ENCODE measurements at places on chromosomes 6 and 20.

- DNase-seq, result no peak
Measured at GRCh38 chr6:2636672-2637071, 114.0 kb downstream of the MYLK4 start.

DNA sequence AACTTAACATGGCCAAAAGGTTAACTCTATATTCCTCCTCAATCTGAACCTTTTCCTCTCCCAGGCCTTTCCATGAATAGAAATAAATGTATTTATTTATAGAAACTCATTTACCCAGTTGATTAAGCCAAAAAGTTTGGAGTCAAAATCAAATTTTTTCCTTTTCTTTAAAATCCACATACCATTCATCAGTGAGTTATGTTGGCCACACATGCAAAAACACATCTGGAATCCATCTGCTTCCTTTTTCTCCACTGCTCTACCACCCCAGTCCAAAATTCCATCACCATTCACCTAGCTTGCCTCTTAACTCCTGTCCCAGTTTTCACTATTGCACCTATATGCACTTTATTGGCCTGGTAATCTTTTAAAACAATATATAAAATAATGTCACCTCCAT lies 62.4 kb upstream of the TMEM200A start:
- DNase-seq, result no peak

DNA sequence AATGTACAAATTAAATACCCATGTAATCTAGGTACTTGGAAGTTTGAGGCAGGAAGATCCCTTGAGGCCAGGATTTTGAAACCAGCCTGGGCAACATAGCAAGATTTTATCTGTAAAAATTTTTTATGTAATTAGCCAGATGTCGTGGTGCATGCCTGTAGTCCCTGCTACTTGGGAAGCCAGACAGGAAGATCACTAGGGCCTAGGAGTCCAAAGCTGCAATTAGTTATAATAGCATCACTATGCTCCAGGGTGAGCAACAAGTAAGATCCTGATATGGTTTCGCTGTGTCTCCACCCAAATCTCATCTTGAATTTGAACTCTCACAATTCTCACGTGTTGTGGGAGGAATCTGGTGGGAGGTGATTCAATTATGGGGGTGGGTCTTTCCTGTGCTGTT lies 535.8 kb downstream of the TENT5A start:
- DNase-seq, result no peak

DNA sequence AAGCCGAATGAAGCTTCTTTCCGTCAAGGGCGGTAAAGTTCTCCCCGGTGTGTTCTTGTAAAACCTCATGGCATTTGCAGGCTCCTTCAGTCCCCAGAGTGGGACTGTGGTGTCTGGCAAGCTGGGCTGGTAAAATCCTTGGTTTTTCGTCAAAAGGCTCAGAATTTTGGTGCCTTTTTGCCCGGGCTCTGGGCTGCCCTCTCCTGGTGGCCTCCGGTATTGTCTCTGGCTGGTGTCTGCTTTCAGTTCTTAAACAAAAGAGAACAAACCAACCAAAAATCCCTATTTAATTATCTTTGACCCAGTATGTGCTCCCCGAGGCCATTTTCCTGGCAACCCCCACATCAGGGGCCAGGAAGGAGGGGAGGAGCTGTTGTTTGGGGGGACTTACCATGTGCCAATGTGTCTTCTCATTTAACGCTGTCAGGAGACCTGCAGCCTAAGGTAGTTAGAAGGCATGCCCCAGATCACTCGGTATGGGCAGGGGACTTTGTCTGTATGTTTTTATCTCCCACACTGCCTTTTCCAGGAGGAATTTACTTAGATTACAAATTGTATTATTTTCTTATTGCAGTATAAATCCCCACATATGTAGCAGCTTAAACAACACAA lies 11.1 kb downstream of the CDH4 start:
- no peak for DNase-seq

DNA sequence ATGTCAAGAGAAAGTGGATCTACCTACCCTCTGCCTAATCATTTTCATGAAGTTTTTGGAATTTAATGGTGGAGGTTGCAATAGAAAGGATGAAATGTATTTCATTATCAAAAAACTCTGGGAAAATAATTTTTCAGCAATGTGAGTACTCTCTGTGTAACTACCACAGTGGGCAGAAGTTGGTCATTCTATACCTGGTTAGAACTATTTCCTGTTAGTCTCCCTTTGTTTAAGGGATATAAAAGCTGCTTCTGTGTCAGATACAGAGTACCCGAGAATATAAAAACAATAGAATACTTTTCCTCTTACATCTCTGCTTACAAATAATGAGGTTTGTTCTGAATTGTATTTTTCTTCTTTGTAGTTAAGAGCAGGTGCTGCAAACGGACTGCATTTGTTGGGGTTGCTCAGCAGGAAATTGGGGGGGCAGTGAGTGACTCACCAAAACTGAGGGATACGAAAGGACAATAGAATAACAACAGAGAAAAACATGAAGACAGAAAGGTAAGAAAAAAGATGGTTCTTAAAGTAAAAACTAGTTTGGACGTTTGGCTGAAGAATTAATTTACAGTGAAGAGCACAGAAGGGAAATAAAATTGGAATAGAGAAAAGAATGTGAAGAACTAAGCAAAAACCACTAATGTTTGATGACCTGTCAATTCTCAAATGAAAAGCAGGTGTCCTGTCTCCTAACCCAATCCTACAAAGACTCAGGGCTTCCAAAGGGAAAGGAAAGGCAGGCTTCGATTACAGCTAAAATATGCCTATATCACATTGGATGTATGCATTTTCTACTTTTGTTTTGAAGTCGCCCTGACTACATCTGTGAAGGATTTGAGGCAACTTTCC lies 703.1 kb downstream of the RFPL4B start:
- no peak for DNase-seq

- no peak for DNase-seq
Measured at GRCh38 chr20:7879883-7880282, 60.4 kb downstream of the HAO1 start.

DNA sequence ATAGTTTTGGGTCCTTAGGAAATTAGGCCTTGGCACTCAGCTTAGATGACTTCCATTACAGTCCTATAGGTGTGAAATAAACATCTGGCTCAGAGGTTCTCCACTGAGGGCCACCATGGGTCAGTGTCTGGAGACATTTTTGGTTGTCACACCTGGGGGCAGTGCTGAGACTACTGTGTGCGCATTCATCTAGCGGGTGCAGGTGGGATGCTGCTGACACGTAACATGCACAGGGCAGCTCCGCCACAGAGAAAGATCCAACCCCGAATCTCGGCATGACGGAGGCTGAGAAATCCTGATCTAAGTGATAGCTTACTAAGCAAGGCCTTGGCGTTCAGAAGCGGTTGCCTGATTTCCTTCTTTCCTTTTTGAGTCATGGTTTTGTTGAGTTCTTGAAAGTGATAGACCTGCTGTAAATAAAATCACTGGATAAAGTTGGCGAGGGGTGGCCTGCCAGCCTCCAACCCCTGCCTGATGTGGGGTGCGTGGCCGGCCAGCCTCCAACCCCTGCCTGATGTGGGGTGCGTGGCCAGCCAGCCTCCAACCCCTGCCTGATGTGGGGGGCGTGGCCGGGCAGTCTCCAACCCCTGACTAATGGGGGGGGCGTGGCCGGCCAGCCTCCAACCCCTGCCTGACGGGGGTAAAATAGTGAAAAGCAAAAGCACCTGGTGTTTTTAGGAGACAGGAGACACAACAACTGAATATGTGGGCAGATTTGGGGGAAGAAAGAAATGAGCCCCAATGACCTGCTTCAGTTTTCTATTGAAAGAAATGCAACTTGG lies 158.1 kb downstream of the CDH26 start:
- DNase-seq, result no peak

DNA sequence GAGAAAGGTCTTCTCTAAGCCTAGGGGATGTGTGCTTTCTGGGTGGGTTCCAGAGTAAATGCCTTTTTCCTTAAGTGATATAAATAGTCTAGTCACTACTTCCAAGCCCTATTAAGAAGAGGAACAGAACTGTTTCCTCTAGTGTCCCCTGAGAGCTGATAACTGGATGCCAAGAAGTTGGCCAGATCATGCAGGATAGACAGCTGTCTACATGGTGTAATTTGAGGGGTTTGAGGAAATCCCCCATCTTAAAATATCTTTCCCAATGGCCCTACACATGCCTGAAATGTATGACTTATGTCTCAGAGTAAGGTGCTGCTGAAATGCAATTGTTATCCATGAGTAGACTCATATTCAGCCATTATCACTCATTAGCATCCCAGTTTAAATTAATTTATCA lies 20.2 kb upstream of the PIM1 start:
- DNase-seq, result no peak

GRCh38 chr6:80974579-80974978 lies 777.9 kb downstream of the TENT5A start:
- no peak for DNase-seq

DNA sequence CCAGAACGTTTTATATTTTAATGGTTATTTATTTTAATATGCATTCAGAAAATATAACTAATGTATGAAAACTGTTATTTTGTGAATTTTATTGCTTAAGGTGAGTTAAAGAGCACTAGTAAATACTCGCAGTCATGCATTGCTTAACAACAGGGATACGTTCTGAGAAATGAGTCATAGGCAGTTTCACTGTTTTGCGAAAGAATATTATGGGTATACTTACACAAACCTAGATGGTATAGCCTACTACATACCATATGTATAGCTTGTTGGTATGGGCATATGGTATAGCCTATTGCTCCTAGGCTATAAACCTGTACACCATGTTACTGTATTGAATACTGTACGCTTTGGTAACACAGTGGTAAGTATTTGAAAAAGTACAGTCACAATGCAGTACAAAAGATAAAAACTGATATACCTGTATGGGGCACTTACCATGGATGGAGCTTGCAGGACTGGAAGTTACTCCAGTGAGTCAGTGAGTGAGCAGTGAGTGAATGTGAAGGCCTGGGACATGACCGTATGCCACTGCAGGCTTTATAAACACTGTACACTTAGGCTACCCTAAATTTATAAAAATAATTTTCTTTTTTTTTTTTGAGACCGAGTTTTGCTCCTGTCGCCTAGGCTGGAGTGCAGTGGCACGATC lies 38.5 kb downstream of the ARFGEF2 start:
- no peak for DNase-seq

DNA sequence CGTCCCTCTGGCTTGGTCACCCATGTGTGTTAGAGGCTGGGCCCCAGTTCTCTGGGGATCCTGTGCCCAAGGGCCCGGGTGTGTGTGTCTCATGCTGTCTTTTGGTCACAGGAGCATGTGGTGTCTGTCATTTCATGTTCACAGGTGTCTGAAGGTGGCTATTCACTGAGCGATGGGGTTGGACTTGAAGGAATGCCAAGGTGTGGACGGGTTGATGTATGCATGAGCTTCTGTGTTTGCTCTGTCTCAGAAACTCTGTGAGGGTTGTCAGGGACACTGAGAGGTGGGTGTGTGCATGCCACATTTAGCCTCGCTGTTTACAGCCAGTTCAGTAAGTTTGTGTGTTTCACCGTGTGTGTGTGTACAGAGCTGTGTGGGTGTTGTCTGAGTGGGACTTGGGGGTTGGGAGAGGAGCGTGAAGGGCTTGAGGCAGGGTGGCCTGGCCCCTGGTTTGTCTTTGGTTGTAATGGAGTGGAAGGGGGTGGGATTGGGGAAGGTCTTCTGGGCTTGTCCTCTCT lies 1.2 kb downstream of the DDR1 start:
- no peak for DNase-seq

DNA sequence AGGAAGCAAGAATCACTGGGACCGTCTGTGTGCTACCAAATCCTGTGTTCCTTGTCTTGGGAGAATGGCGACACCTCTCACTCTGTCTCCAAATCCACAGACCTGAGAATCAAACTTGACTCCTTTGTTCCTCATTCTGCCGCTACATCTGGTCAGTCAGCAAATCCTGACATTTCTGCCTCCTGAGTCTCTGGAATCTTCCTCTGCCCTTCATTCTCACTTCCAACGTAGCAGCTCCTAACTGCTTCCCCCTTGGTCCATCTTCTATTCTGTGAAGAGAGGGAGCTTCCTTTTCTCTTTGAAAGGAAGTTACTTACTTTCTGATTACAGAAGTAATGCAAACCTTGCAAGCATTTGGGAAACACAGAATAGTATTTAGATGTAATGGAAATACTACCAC lies 37.7 kb downstream of the SYTL3 start:
- no peak for DNase-seq

- no peak for DNase-seq
Measured at GRCh38 chr6:32436995-32437836, 2.5 kb upstream of the HLA-DRA start.

DNA sequence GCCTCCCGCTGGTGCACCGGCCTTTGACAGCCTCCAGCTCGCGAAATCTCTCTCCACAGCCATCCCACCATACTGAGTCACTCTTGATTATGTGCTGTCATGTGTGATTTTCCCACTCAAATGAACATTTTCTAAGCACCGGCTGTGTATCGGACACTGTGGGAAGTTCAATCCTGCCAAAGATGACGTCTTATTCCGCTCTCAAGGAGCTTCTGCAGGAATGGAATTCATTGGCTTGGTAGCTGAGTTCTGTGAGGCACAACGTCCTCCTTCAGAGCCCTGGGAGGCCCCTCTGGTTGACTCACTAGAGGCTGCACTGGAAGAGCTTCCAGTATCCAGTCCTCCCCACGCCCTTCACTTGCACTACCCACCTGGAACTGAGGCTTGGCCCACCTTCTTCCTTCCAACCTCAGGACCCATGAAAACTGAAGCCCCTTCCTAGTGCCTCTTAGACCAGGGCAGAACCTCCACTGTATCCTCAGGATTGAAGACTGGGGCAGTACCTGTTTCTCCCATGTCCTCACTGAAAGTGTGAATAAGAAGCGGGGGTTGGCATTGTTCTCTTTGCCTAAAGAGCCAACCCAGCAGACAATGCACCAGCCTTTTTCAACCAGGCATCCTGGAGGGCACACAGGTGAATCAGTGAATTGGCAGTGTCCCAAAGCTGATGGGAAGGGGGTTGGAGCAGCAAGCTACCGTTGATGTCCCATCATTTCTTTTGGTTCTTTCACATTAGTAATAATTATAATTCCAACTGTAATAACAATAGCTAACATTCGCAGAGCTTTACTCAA lies 1.7 kb downstream of the UNC5CL start:
- no peak for DNase-seq

DNA sequence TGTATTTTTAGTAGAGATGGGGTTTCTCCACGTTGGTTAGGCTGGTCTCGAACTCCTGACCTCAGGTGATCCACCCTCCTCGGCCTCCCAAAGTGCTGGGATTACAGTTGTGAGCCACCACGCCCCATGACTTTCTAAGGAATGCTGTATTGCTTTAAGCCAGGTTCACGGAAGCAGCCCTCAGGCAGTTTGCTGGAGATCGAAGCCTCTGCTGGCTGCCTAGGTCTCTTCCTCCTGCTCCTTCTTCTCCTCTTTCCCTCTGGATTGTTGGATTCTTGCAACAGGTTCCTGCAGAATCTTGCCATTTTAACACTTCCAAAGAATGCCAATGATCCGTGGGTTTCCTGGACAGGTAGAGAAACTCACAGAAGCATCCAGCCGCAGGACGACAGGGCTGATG lies 29.3 kb upstream of the B4GALT5 start:
- no peak for DNase-seq

DNA sequence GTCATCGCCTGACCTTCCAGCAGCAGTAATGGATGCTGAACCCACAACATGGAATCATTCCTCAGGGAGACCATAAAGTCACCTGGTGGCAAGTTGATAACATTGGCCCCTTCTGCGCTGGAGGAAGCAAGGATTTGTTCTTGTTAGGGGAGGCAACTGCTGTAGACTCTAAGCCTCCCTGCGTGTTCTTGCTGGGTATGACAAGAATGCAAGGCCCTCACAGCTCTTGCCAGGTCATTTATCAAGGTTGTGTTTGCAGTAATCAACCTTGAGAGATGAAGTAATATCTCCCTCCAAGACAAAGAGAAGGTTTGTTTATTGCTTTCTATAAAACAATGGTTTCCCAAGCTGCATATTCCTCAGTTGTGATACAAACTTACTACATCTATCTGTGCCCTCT lies 80.9 kb downstream of the PERP start:
- DNase-seq, result no peak

GRCh38 chr6:116512734-116513133 lies 1.3 kb downstream of the CALHM5 start:
- no peak for DNase-seq
